Hypothalamus (tissue), 51 donors: ENCODE measurements at places on chromosomes 16 and 17.
A peak's percentile ranks its signal among the peaks of the same experiment; 100 is the strongest.

- no peak for DNase-seq
Measured at GRCh38 chr17:43549496-43549895, 3.4 kb upstream of the ETV4 start.

DNA sequence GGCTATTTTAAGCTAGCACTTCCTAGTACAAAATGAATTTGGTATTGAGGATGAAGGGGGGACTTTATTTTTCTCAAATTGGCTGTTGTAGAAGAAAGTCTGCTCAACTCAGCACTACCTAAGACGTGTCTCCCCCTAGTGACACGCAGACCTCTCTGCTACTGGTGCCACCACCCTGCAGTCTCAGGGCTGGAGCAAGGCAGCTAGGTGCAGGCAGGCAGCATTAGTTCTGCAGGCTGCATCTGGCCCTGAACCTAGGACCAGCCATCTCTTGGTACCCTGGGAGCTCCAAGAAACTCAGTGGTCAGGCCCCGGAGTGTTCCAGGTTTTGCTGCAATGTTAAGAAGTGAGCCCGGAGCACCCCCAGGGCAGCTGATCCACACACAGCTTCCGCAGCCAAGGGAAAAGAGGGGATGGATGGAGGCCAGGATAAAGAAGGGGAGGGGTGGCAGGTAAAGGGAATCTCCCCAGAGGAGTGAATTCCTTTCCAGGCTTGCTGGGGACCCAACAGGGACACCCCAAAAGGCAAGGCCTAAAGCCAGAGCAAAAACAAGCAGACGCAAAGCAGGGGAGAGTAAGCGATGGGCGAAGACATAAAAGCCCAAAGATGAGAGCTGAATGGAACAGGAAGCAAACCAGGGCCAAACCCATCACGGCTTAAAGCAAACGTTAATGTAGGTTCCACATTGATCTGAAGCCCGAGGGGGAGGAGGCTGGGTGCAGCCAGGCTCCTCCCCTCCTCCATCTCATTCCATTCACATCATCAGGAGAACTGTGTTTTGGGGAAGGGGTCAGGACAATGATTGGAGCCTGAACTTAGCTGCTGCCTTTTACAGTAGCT lies 200.5 kb downstream of the ZFHX3 start:
- no peak for DNase-seq

GRCh38 chr17:57114085-57114673 lies 29.1 kb downstream of the AKAP1 start:
- DNase-seq, result peak; percentile 11

DNA sequence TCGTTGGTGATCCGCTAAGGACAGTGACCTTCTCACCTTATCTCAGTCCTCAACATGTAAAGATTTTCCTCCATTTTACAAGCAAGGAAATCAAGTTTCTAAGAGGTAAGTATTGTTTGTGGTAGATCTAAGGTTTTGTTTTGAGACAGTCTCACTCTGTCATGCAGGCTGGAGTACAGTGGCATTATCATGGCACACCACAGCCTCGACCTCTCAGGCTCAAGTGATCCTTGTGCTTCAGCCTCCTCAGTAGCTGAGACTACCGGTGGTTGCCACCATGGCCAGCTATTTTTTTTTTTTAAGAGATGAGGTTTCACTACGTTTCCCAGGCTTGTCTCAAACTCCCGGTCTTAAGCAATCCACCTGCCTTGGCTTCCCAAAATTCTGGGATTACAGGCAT lies 34.9 kb downstream of the PRKCA start:
- DNase-seq, result no peak

DNA sequence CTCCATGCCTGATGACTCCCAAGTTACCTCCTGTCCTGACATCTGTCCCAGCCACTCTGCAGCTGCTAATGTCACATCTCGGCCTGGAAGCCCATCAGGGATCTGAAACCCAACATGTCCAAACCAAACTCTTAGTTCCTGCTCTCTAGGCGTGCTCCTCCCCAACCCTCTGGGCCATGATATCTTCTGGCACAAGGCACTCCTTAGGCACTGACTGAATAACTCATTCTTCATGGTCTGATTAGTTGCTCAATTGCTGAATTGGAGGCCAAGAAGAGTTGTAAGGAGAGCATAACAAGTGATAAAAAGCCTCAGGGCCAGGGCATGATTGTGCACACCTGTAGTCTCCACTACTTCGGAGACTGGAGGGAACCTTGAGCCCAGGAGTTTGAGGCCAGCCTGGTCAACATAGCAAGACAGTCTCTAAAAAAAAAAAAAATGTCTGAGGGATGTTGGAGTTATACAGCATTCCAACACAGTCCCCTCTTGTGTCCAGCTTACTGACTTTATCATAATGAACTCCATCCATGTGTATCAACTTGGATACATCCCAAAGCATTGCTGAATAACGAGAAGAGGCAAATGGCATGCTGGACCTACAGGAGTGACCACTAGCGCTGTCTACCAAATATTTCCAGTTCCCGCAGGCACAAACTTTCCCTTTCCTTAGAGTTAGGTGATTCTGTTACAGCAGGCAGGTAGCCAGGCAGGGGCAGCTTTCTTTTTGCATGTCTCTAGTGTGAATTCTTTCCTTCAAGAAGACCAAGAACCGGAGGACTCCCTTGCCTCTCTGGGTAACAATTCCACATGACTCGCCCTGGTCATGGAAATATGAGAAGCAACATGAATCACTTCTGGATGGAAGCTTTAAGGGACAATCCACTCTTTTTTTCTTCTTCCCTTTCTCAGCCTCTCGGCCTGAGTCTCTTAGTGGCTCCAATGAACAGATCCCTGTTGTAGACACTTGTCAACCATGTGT lies 18.1 kb upstream of the SHCBP1 start:
- DNase-seq, result no peak

DNA sequence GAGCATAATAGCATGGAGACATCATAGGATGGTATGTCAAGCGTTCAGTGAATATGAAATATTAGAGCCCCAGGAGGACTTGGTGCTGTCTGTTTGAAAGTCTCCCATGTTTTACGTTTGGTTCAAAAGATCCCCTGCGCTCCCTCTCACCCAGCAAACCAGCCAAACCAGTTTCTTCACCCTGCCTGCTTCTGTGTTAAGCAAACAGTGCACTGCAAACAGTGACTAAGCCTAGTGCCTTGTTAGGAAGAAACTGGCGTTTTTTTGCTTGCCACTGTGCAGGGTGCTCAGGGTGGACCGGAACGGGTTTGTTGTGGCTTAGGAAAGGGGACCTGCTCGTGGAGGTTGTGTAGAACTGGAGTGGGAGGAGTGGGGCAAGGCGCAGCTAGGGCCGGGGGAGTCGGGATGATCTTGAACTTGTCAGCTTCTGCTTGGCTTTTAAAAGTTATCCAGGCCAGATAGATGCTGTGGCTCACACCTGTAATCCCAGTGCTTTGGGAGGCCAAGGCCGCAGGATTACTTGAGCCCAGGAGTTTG lies 7.7 kb downstream of the CDH1 start:
- no peak for DNase-seq

- no peak for DNase-seq
Measured at GRCh38 chr17:77325577-77326075, 184.9 kb downstream of the SEC14L1 start.

DNA sequence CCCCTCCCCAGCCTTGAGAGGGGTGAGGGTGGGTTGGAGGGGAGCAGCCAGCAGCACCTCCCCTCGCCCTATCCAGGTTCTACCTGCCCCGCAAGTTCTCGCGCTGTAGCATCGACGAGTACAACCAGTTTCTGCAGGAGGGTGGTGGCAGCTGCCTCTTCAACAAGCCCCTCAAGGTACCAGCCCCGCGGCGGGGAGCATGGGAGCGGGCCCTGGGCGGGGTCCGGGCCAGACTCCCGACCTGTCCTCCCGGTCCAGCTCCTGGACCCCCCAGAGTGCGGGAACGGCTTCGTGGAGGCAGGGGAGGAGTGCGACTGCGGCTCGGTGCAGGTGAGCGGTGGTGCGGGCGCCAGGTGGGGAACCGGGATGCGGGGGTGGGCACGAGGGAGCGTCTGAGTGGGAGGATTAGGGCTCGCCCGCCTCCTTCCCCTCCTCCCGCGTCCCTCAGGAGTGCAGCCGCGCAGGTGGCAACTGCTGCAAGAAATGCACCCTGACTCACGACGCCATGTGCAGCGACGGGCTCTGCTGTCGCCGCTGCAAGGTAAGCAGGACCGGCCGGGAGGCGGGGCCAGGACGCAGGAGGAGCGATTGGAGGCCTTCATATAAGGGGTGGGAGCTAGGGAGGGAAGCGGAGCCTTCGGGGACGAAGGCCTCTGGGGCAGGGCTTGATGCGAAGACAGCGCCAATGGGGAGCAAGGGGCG lies 16.5 kb downstream of the ADAM11 start:
- DNase-seq, result peak; percentile 97

DNA sequence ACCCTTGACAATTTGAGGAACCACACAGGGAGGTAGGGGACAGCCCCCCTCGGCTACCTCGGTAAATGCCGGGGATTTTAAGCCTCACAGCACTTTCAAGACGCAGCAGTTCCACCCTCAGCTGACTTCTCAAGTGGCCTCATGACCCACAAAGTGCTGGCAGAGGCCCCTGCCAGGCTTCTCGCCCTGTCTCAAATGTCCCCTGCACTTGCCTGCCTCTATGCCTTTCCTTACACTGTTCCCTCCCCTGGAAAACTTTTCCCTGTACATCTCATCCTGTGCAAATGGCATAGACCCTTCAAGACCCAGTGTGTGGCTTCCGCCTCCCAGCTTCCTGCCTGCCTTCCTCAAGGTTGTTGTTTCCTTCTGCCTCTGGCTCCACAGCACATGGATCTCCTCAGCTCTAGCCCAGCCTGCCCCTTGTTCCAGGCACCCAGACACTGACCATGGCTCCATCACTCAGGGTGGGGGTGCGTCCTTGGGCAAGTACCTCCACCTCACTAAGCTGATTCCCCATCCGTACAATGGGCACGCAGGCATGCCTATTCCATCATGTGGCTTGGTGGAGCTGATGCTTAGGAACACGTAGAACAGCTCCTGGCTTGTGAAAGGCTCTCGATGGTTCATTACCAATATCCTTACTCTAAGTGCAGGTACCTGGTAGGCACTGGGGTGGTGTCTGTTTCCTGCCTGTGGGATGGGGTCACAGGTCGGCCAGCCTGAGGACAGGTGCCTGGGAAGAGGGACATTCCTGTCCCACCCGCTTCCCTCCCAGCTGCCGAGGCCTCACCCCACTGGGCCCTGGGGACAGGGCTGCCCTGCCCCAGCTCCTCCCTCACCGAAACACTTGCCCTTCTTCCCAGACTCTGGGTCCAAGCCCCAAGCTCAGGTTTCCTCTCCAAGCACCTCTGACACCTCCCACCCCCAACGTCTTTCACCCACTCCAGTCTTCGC lies 24.0 kb downstream of the MMP15 start:
- no peak for DNase-seq

- DNase-seq, result no peak
Measured at GRCh38 chr17:52025236-52025635, 133.3 kb downstream of the CA10 start.

DNA sequence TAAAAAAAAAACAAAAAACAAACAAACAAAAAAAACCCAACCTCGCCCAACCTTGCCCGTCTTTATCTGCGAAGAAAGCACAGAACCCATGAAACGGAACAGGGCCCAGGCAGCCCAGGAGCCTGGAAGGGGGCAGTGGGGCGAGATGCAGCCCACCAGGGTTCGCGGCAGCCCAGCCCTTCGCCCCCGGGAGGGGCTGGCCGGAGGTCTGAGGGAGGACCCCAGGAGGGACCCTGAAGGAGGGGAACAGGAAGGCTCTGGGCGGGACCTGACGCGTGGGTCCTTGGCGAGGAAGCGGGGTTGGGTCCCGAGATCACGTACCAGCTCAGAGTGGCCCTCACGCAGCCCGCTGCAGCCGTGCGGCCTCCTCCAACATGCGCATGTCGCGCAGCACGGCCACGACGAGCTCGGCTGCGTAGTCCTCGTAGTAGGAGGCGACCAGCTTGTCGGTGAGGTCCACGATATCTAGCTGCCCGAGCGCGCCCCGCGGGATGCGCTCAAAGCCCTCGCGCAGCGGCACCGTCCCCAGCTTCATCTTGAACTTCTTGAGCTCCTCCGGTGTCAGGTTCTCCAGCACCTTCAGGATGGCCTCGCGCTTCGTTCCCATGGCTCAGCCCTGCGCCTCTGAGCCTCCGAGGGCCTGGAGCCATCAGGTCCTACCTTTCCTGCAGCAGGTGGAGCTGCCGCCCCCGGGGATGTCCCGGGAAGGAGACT lies at the start of gene PYDC1:
Gene PYDC1 (minus strand): TSS at position 714 of the 714 bp plus-strand sequence. CDS start 107 bp downstream, at position 607.
- DNase-seq, result no peak

GRCh38 chr16:73057291-73058210 lies 9.6 kb upstream of the ZFHX3 start:
- DNase-seq, result no peak

DNA sequence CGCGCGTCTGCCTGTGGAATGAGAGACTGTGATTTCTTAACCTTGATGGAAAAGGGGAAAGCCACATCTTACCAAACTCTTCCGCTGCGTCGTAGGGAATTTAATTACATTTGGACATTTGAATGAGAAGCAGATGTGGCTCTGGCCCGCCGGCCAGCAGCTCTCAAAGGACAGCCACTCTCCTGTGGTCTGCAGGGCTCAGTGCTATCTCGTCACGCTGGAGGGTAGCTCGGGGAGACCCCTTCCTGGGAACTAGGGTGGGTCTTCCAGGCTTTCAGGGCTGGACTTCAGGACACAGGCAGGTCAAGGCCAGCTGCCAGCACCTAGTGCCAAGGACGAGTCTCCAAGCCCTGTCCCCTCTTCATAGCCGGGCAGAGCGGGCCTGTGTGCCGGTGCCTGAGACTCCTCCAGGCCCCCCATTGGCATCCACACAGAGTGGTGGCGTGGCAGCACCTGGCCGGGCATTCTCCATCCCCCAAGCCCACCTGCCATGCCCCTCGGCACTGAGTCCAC lies 15.9 kb upstream of the TBX2 start:
- DNase-seq, result no peak

GRCh38 chr16:88264641-88265285 lies 118.0 kb upstream of the ZNF469 start:
- DNase-seq, result no peak

DNA sequence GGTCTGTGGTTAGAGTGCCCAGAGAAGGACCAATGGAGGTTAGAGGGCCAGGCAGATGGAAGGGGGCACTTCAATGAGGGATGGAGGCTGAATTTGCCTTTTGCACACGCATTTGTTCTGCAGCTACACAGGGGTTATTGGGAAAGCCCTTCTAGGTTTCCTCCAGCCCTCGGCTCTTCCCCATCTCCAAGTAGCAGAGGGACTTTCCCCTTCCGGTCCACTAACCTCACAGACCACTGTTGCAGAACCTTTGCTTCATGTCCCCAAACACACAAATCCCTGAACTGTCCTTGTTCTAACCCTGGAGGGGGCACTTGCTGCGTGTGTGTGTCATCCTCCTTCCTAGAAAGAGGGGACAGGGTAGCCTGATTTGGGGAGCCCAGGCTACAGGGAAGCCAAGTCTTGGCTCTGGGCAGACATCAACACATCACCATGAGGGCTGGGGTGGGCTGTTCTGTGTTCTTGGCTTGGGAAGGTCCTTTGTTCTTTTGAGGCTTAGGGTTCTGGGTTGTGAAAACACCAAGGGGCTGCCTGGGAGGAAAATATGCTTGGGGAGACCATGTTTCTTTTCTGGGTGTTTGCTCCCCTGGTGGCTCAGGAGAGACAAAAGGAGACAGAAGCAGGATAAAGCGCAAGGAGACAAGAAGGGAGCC lies 7.3 kb upstream of the NR1D1 start:
- DNase-seq, result no peak
